ENCODE measurements at places on chromosomes 3 and 15.

DNA sequence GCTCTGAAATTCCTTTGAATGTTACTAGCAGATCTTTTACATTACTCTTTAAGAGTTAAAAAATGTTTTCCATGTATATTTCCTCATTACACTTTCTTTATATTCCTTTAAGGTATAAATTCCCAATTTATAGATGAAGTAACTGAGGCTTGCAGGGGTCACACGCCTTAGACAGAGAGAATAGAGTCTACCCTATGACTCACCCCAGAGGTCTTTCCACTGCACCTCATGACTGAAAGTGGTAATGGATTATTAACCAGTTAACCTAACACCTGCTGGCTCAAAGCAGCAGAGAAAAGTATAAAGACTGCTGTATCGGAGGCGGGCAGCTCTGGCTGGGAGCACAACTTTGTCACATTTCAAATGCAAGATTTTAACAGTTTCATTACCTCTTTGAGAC lies 37.7 kb downstream of the LDHAL6B start:
- DNase-seq: no peak

DNA sequence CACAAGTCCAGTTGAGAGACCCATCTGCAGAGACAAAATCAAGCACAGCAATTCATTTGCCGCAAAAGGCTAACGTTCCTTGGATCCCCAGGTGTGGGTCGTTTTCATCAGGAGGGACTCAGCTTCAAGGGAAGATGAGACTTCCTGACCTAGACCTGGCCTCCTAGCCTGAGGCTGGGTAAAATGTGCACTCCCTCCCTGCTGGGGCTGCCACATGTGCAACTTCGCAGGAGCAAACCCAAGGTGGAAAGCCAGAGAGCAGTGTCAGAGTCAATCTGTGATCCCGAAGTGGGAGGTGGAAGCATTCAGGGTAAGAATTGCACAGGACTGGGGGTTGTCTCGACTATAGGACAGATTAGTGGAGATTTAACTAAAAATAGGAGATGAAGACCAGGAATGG lies 164.7 kb upstream of the UMPS start:
- DNase-seq: no peak

- no peak for DNase-seq
Measured at GRCh38 chr3:48431224-48432029, 1.5 kb upstream of the PLXNB1 start.

DNA sequence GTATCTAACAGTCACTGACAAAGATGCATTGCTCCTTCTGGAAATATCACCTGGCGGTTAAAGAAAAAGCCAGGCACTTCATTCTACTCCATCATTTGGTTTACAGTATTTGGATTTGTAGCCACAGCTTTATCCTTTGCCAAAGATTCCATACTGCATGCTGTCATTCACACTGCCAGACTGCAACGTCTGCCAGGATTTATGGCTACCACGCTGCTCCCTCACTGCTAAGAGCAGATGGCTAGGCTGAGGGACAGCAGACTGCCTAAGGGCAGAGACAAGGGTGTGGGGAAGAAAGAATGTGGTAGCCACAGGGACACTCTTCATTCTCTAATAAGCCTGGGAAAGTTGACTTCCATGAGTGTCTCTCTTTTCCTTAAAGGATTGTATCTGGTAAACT lies 1047.0 kb downstream of the TUSC7 start:
- DNase-seq: no peak

DNA sequence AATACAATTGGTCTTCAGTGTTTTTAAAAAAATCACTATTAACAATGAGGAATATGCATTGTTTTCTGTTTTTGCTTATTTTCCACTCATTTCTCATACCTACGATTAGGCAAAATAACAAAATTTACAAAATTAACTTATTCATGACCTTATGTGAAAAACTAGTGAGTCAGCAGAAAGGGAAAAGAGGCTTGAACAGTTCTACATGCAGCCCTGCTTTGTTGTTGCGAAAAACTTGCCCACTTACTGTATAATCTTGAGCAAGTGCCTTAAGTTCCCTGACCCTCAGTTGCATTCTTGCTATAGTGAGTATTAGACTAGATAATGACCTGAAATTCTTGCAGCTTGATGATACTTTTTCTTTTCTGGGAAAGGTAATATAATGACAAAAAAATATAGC lies 551.1 kb upstream of the BCHE start:
- no peak for DNase-seq
